Activated naive CD4-positive, alpha-beta T cell treated with anti-CD3 and anti-CD28 coated beads for 36 hours (primary cell): ENCODE measurements at places on chromosomes 7 and 10.

GRCh38 chr10:8044908-8045725 is 9.4 kb upstream of the GATA3 start:
- DNase-seq, result no peak

DNA sequence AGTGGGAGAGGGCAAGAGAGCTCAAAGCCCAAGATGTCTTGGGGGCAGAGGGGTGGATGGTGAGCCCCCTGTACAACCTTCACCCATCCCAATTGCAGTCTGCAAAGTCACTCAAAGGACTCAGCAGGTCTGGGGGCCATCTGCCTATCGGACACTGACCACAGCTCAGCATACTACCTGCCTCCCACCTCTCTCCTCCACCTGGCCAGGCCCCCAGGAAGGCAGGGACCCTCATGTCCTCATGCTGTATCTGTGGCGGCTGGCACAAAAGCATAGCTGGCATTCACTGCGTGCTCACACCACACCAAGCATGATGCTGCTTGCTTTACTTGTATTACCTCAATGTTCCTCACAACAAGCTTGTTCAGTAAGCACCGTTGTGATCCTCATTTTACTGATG is 16.2 kb upstream of the CRHR2 start:
- no peak for DNase-seq

GRCh38 chr10:110777017-110777416 is 94.7 kb upstream of the PDCD4 start:
- DNase-seq, result no peak

DNA sequence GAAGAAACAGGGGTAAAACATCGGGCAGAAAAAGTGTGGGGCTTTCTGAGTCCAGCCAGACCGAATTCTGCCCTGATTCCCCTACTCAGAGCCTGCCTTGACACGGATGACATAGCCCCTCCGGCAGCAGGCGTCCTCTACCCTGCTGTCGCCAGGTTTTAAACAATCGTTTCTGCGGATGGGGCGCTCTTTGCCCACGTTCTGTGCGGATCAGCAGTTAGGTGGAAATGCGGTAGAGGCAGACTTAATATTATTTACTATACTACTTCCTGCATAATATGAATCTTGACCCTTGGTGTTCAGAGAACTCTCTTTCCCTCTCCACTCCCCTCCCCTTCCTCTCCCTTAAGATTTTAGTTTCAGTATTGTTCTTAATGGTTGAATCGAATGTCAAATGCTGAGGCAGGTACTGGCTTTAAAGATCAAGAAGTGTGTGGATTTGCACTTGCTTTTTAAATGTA is 2.4 kb downstream of the GATA3 start:
- peak; percentile 67 for DNase-seq

- DNase-seq, result no peak
Observed at GRCh38 chr10:132828681-132829080, 42.7 kb upstream of the NKX6-2 start.

- no peak for DNase-seq
Observed at GRCh38 chr10:5989756-5990155, 12.4 kb upstream of the IL15RA start.

DNA sequence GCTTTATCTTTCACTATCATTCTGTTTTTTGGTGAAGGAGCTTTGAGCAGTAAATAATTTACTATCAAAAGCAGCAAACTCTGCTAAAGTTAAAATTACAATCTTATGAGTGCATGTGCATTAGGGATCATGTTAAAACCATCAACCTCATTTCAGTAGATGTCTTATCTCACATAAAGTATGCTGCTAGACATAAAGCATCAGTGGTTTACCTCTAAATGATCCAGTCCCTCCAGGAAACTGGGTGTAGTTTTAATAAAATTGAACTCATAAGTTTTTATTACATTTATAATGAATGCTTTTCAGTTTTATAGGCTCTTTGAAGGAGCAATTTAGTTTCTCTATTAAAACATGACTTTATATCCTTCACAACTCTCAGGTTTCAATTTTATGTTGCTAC is 108.7 kb downstream of the LRRN3 start:
- no peak for DNase-seq

- DNase-seq, result no peak
Observed at GRCh38 chr10:98587156-98587837, 140.6 kb upstream of the HPS1 start.

- DNase-seq, result no peak
Observed at GRCh38 chr10:52900593-52900992, 128.0 kb upstream of the MBL2 start.

GRCh38 chr10:3836222-3836820 is 51.3 kb upstream of the KLF6 start:
- DNase-seq, result no peak

DNA sequence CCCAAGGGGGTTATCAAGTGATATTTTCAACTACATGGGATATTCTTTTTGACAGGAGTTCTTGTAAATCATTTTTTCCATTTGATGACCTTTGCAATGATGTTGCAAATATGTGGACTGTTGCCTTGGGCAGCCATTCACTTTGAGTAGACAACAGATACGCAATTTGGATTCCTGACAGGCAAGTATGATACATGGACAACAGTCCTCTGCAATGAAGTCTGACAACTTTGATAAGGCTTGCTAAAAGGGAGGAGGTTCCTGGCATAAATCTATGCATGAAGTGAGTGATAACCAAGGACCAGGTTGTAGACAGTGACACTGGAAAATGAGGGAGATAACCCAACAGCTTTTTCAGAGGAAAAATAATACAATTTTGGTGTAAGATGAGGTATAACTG is 17.7 kb downstream of the LRRD1 start:
- DNase-seq, result no peak

DNA sequence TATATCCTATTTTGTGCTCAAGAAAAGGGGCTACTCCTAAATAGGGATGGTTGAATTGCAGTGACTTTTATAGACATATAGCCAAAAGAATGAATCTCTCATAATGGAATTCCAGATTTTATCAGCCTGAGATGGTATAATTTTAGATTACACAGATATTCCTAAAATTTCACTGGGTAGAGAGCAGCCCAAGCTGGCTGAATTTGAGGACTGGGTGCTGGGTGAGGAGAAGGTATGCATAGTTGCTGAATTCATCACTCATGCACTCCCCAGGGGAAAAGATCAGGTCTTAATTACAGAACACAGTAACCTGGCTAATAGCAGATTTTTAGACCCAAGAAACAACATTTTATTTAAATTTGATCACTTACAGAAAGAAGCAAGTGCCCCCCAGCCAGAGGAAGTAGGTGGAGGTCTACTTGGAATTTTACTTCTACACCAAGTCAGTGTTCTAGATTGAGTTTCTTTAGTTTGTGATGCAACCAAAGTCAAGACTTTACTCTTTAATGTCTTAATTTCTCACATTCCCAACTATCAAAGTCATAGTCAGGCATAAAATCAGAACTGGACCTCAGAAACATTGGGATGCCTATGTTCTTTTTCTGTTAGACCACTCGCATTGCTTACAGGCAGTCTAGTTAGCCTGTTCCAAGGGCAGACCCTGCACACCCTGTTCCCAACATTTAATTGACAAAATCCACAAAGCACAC is 337.4 kb upstream of the PODXL start:
- no peak for DNase-seq

DNA sequence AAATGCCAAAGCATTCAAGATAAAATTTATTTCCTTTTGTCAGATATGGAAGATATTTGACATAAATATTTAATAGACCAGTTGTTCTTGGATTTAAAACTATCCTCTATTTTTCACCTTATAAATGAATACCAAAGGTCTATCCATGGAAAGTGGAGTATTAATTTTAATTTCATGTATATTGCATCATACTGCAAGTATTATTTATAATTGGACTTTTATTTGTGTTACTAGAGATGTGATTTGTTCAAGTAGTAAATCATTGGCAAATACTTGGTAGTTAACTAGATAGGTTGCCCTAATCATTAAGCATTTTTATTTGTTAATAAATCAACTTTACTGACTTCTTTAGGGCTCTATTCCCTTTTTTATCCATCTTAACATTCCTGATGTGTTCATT is 98.1 kb downstream of the CDC14C start:
- no peak for DNase-seq

DNA sequence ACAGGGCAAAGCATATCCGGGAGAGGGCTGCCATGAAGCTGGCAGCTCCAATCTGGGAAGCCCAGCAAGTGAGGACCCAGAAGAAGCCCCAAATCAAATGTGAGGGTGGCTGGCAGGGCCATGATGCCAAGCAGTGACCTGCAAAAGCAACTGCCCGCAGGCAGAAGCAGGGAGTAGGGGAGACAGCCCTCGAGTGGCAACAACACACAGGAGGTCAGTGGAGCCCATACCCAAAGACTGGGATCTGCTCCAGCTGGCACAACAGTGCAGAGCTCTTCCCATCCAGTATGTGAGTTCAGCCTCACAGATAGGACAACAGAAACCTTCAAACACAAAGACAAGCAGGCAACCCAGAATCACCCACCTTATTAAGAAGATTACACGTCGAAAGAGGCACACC is 45.0 kb downstream of the GRID1 start:
- DNase-seq, result no peak

DNA sequence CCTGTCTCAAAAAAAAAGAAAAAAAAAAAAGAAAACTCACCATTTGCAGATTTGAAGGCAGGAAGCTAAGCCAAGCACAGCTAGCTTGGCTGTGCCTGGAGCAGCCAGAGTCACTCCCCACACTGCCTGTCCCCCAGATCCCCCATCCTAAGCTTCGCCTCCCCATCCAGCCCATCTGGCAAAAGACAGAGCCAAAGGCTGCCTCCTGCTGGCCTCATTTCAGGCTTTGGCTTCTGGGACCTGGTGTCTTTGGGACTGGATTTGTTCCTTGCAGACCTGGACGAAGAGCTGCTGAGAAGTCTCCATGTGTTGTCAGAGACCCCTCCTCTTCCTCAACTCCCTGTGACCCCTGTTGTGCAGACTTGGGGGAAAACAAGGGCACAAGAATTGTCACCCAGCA is 8.1 kb downstream of the ASL start:
- DNase-seq, result no peak

GRCh38 chr10:86064931-86065662 is 301.5 kb downstream of the GRID1 start:
- DNase-seq, result no peak

DNA sequence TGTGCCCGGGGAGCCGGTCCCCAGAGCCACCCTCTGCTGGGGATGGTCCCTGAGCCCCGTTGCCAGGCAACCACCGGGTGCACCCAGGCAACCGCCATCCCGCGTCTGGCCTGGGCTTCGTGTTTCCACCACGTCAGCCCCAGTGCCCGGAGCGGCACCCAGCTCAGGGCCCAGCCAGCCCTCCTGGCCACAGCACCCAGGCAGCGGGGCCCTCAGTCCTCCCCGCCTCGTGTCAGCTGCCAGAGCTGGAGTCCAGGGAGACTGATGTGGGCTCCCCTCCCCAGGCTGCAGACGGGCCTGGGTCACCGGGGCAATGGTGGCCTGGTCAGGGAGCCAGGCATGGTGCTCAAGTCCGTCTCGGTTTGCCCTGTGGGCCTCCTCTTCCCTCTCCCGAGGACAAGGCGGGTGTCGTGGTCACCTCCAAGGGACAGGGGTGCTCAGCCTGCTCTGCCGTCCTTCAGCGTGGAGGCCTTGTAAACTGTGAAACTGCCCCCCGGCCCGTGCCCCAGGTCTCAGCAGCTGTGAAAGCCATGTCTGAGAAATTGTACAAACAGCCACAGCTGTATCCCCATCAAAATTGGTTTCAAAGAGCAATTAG is 72.5 kb downstream of the MICALL2 start:
- no peak for DNase-seq

GRCh38 chr7:40761762-40762560 is 627.2 kb downstream of the SUGCT start:
- DNase-seq, result no peak

DNA sequence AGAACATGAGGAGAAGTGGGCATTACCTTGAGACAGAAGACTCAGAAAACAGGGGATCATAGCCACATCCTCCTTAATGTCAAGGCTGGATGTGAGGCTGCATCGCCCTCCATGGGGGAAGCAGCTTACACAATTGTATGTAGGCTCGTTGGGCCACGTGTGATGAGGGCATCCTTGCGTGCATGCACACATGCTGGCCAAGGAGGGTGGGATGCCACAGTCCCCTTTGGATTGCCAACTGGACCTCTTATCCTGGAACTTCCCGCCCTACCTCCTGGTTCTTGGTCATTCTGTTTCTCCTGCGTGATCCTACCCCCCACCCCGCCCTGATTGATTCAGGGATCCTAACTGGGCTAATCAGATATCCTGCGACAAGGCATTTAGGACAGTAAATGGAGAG is 102.0 kb downstream of the PRKAG2 start:
- DNase-seq, result no peak

DNA sequence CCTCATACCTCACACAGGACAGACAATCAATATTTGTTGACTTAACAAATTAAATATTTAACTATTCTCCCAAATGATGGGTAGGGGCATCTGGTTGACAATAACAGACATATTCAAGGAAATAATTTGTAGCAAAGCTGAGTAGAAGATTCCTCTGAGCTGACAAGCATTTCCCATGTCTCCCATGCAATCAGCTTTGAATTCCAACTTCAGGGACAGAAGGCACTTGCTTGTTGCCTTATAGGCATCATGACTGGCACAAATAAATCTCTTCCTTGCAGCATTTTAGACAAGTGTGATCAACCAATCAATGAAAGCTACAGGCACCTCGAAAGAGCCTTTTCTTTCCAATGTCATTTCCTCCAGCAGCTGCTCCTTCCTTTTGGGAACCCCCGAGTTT is 146.0 kb downstream of the PDE1C start:
- DNase-seq, result no peak

DNA sequence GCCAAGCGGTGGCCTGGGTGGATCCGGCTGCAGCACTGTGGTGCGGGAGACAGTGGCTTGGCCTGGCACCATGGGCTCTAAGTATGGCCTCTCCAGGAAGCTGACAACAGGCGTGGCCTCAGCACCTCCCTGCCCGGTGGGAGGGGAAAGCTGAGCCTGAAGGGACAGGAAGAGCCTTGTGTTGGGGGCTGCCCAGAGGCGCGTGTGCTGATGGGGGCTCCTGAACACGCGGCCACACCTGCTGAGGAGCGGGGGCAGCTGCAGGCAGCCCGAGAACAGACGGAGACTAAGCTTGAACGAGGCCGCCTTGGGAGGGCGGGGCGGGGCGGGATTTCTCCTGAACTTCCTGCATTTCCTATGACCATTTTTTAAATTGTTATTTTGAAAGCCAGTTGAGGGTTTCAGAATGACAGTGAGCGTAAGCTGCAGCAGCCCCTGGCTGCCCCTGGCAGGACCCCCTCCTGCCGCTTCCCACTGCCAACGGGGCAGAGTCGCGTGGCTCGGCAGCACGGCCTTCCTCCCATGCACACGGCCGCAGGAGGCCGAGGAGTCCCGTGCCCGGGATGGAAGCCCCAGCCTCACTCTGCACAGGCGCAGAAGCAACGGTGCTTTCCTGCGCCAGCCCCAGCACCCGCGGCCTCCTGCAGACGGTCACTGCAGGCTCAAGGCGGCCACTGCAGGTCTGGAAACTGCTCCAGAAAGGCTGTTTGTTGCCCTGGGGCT is 43.2 kb downstream of the DPYSL4 start:
- DNase-seq, result peak; percentile 64

DNA sequence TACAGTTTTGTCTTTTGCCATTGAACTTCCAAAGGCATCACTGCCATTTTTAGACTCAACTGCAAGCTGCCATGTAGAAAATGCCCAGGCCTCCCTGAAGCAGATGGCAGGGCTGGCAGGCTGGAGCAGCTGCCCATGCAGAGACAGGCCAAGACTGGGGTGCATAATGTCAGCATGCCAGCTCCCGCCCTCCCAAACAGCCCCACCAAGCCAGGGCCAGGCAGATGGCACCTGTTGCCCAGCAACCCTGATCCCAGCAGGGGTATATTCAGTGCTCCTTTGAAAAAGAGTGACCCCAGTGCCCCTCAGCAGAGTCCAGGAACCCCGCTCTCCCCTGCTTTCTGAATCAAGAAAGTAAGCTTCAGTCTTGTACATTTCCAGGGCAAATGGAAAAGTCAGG is 32.6 kb downstream of the VSTM4 start:
- DNase-seq, result no peak
